ENCODE measurements at places on chromosomes 11 and 22.

DNA sequence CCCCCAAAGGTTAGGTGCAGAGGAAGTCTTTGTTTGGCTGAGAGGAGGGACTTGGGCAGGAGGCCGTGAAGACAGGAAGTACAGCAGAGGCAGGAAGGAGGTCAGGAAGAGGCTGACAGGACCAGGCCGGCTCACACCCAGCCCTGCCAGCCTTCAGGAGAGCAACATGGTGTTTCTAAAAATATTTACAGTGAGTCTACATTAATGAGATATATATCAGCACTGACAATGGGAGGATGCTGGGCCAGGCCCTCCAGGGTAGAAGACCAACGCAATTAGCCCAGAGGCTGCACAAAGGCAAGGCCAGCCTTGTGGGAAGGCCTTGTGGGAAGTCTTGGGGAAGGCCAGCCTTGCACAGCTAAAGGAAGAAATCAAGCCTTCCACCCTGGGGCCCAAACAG, 7.9 kb upstream of the APLNR start:
- no peak for DNase-seq

GRCh38 chr22:48885271-48885918, 942.3 kb downstream of the BRD1 start:
- no peak for DNase-seq

DNA sequence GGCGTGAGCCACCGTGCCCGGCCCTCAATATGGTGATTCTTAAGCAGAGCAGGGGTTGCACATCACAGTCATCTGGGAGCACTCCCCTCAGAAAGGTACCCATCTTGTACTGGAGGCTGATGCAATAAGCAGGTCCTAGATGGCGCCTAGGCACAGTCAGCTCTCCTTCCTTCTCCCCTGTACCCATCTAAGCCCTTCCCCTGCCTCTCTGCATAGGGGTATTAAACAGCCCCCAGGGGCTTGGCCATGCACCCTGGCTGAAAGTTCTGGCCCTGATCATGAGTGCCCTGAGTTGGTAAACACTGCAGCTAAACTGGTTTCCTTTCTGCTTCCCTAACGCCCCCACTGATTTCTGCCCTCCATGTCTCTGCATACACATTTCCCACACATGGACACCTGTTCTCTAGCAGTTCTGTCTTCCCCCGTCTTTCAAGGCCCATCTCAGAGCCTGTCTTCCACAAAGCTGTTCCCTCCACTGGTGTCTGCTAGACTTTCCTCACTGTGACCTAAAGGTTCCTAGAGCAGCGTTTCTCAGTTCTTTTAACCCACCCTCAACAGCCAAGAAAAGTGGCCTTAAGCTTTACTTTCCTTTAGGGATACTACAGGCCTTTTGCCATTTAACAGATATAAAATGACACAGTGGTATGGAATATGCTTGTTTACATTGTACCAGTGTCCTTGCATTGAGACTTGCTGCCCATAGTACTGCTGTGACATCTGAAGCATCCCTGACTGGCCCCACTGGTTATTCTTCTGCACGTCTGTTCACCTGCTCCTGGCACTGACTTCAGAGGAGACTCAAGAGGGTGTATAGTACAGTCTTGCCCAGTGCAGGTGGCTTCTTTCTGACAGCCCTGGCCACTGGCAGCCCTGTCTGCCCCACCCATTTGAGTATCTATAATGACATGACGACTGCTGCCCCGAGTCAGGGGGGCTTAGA, 15.6 kb downstream of the UBE2L3 start:
- DNase-seq: no peak

- no peak for DNase-seq
These were observed 3.9 kb upstream of the PLA2G3 start for GRCh38 chr22:31144223-31144622.

GRCh38 chr11:2687223-2687530, 12.6 kb downstream of the KCNQ1OT1 start:
- DNase-seq: no peak

GRCh38 chr11:34416766-34417165, 22.0 kb upstream of the CAT start:
- DNase-seq: no peak
